Stimulated activated CD8-positive, alpha-beta memory T cell treated with anti-CD3 and anti-CD28 coated beads, Interleukin-2, amount 100 ng/mL, for 48 hours (primary cell): ENCODE measurements at places on chromosomes 3 and 15.

DNA sequence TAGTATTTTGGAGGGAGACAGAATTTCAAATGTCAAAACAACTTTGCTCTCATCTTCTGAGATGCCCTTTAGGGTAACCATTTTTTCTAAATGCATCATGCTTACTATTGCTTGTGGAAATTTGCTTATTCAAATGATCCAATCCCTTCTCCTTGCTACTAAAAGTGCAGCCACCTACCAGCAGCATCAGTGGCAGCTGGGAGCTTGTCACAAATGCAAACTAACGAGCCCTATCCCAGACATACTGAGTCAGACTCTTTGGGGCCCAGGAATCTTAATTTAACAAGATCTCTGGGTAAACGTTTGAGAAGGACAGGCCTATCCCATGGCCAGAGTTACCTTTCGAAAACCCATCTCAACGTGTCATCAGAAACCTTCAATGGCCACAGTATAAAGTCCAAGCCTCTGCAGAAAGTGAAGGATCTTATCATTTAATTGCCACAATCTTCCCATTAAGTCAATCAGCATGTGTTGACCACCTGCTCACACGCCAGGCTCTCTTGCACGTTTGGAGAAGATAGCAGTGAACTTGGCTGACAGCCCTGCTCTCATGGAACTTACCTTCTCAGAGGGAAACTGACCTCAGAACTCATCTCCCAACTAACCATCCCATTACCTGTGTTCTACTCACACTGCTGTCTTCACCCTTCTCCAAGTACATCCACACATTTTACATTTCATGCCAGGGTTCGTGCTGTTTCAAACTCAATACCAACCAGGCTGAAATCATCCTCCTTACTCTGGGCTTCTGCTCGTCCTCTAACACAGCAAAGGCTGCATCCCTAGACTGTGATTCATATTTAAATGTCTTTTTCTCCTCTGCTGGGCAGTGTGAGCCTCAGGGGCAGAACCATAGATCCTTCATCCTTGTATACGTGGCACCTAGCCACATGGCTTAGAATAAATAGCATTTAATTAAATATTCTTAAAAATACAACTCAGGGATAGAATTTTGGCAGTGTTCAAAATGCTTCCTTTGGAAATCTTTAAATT lies 24.8 kb upstream of the VGLL4 start:
- no peak for DNase-seq

GRCh38 chr3:12648384-12648959 lies 15.4 kb downstream of the RAF1 start:
- no peak for DNase-seq

GRCh38 chr3:74633021-74633420 lies 18.6 kb upstream of the CNTN3 start:
- DNase-seq = no peak

- DNase-seq = no peak
These were observed 57.9 kb upstream of the CTXND1 start for GRCh38 chr15:80309769-80310384.

- no peak for DNase-seq
These were observed 144.2 kb downstream of the IL1RAP start for GRCh38 chr3:190658106-190658505.

DNA sequence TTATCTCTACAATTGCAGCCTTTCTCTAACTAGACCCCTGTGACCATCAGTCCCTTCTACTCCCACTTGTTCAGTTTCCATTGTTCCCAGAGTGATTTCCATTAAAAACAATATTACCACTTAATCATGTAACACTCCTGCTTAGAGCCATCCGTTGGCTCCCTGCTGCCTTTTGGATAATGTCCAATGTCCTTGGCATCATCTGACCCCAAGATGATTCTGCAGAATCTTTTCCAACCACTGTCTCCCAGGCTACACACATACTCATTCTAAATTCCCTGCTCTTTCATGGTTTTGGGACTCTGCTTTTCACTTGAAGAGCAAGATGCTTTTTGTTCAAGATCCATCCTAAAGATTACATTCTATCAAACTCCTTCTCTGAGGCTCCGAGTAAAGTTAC lies 7.1 kb downstream of the KCNH8 start:
- DNase-seq = no peak

GRCh38 chr15:60208709-60209108 lies 189.1 kb downstream of the ANXA2 start:
- no peak for DNase-seq

- no peak for DNase-seq
These were observed 110.3 kb upstream of the MITF start for GRCh38 chr3:69628951-69629350.

- no peak for DNase-seq
These were observed 23.1 kb upstream of the MBNL1 start for GRCh38 chr3:152245498-152246170.

DNA sequence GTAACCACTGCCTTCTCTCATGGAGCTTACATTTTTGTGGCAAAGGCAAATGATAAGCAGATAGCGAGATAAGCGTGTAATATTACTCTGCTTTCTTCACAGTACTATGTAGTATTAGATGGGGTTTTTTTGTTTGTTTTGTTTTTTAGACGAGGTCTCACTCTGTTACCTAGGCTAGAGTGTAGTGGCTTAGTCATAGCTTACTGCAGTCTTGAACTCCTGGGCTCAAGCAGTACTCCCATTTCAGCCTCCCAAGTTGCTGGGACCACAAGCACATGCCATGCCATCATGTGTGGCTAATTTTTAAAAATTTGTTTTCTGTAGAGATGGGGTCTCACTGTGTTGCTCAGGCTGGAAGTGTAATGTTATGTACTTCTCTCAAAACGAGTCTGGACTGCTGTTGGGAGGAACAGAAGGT lies 22.9 kb downstream of the MBNL1 start:
- DNase-seq = no peak

DNA sequence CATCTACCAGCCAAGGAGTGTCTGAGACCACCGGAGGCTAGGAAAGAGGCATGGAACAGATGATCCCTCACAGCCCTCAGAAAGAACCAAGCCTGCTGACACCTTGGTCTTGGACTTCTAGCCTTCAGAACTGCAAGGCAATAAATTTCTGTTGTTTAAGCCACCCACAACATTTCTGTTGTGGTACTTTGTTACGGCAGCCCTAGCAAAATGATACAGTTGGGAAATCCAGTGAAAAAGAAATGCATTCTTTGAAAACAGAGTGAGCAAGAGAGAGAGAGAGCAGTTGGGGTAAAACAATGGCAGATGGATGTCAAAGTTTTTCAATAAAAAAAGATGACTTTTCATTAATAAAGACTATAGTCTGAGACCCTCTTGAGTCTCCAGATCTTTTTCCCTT lies 219.4 kb downstream of the NFKBIZ start:
- no peak for DNase-seq

- DNase-seq = no peak
These were observed 113.4 kb upstream of the MRPS22 start for GRCh38 chr3:139230391-139230790.

DNA sequence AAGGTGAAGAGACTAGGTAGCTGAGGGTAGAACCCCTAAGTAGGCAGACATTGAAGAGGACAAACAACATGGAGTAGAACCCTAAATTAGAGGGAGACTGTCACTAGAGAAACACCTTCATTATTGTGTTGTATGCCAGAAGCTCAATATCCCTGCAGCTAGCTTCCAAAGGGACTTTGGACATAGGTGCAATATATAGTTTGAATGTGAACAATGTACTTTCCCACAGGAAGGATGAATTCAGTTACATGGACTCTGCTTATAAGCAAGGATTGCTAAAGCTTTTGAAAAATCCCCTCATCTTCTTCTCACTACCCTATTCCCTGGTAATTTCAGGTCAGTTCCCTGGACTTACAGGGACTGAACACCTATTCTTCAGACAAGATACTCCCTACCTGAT lies 288.9 kb downstream of the UBE2E2 start:
- DNase-seq = no peak

- DNase-seq = no peak
These were observed 25.4 kb upstream of the EDEM1 start for GRCh38 chr3:5162102-5162501.

GRCh38 chr3:172257648-172258400 lies 190.4 kb downstream of the GHSR start:
- DNase-seq = no peak

GRCh38 chr3:15205934-15206661 lies at the start of gene CAPN7:
CAPN7 (plus strand) TSS chr3:15206246; CDS start chr3:15206496, 250 bp downstream.
- DNase-seq = peak; percentile 90

GRCh38 chr15:57388464-57388863 lies 12.2 kb downstream of the CGNL1 start:
- DNase-seq = no peak

- no peak for DNase-seq
These were observed 255.3 kb upstream of the UBE2E2 start for GRCh38 chr3:22947851-22948250.

- DNase-seq = no peak
These were observed 232.9 kb downstream of the TJP1 start for GRCh38 chr15:29589416-29589815.

- no peak for DNase-seq
These were observed 48.6 kb upstream of the CP start for GRCh38 chr3:149270180-149270579.

GRCh38 chr3:14150078-14150477 lies 25.2 kb downstream of the TMEM43 start:
- DNase-seq = no peak

GRCh38 chr3:179324270-179324754 lies 1.5 kb downstream of the ZNF639 start:
- no peak for DNase-seq

DNA sequence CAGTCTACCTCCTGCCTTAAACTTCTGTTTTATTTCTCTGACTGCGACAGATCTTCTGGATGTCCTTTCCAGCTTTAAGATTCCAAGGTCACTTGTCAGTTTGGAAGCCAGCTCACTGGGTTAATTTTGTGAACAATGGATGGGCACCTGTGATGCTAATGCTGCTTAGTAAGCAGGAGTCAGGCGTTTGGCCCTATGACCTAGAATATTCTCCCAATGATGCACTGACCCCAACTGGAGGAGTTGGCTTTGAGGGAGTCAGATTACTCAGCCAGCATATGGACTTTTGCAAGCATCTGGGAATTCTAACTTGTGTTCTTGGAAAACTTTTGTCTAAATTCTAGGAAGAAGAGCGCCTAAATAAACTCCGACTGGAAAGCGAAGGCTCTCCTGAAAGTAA lies 28.1 kb downstream of the HACD3 start:
- no peak for DNase-seq

- peak; percentile 53 for DNase-seq
These were observed 42.1 kb downstream of the VGLL4 start for GRCh38 chr3:11601446-11602238.

- DNase-seq = no peak
These were observed 48.5 kb upstream of the UBP1 start for GRCh38 chr3:33488683-33489082.

- no peak for DNase-seq
These were observed 64.5 kb upstream of the ZNF280D start for GRCh38 chr15:56797720-56798275.

DNA sequence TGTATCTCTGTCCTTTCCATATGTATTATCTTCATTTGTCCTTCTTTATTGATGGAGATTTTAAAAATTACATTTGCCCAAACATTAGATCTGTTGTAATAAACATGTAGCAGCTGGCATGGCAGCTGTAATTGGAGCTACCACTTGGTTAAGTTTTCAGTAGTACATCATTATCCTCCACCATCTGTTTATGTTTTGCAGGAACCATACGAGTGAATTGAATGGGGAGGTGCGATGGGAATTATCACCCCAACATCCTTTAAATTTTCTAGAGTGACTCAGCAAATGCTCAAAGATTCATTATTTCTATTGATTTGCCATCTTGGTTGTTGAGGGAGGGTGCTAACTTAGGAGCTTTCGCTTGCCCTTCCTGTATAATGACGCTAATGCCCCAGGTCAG lies 32.6 kb upstream of the NOX5 start:
- DNase-seq = no peak

DNA sequence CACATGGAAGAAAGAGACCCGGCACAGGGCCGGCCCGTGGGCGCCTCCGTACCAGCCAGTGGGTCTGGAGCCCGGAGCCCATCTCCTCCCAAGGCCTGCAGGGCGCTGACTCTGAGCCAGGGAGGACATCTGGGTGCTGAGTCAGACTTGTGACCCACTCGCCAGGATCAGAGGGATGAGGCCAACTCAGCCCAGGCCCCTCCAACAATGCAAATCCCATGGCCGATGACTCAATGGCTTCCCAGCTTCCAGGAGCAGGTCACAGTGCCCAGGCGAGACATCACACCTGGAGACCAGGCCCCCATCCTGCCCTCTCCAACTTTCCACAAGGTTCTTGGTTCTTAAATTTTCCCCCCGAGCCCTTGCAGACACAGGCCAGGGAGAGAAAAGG lies 95.1 kb downstream of the LRIG1 start:
- no peak for DNase-seq

DNA sequence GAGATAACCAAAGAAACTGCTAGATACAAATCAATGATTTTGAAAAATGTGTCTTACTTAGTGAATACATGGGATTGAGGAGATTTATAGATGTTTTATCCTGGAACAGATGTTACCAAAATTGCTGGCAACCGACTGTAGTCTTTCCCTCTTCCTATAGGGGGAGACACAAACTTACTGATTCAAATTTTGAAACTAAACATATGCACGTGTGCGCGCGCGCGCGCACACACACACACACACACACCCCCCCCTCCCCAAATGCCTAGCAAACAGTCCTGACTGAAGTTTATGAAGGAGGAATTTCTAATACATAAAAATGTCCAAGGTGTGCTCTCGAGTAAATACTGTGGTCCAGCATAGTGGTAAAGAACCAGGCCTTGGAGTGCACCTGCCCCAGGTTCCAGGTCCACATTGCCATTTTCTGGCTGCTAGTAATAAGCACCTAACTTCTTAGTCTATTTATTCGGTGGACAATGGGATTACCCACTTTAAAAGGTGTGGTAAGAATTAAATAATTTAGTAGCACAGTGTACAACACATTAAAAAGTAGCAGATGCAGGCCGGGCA lies 18.5 kb upstream of the C3orf62 start:
- DNase-seq = no peak

- DNase-seq = no peak
These were observed 72.4 kb downstream of the RHCG start for GRCh38 chr15:89423981-89424380.

- DNase-seq = no peak
These were observed 104.2 kb downstream of the MEIS2 start for GRCh38 chr15:36996121-36996520.

GRCh38 chr15:44573386-44573785 lies 36.4 kb downstream of the EIF3J start:
- DNase-seq = no peak

DNA sequence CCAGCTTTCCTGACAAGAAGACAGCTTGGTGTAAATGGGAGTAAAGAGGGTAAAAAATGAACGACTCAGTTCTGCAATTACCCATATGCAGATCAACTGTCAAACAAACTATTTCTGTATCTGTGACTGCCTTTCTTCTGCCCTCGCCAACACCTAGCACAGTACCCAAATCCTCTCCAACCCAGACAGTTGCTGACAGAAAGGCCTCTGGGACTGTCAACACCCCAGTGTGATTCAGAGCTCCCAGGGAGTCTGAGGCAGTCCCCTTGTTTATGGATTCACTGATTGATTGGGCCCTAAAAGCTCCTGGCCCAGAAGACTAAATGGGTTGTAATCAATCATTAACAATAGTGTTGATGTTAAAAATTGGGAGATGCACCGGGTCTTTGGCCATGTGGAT lies 20.2 kb downstream of the IL17RD start:
- DNase-seq = no peak

GRCh38 chr3:43126536-43126935 lies 20.7 kb upstream of the POMGNT2 start:
- DNase-seq = no peak
